ENCODE measurements at places on chromosomes 7 and 10.

DNA sequence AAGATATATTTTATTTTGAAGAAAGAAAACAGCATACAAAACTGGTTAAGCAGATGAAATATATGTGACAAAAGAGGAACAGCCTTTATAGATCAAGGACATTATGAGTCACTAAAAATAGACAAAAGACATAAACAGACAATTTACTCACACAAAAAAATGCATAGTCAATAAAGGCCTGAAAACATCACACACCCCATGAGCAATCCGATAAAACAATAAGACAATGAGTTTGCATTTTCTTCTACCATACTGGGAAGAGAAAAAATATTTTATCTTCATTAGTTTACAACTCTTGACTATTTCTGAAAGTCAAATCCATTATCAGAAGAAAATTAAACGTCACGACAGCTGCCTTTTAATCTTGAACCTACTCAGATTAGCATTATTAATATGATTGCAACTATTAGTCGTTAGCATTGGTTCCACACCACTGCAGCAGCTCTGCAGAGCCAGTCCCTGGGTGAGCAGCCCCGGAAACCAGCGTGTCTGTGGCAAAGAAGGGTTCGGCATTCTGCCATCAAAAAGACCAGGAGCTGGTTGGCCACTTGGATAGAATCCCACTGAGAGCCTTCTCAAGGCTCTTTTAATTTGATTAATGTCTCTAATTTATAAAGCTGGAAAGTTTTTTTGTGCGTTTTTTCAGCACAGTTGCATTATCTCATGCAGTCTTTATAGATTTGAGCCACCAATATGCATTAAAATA, 305.4 kb upstream of the SHH start:
- no peak for DNase-seq

DNA sequence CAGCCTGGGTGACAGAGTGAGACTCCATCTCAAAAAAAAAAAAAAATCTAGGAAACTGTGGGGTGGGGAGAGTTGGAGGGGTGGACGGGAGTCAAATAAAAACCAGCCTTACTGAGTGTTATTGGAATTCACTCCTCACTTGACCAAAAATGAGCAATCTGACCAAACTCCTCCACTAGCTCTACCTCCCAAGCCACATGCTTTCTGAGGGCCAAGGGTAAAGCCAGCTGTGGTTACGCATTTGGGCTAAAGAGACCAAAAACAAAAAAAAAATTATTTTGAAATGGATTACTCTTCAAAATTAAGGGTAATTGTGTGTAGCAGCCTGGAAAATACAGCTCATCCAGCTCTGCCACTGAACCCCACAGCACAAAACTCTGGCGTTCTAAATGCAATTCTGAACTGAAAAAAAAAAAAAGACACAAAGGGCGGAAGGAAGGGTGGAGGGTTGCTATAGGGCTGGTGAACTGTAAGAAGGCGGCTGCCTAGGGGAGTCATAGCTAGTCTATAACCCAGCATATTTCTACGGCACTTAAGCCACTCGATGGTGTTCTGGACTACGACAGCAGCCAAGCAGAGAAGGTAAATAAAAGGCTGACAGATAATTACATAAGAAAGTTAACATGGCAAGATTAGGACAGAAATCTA, 7.8 kb downstream of the ELMO1 start:
- DNase-seq = no peak

GRCh38 chr10:18582803-18583202, 68.6 kb downstream of the NSUN6 start:
- no peak for DNase-seq

DNA sequence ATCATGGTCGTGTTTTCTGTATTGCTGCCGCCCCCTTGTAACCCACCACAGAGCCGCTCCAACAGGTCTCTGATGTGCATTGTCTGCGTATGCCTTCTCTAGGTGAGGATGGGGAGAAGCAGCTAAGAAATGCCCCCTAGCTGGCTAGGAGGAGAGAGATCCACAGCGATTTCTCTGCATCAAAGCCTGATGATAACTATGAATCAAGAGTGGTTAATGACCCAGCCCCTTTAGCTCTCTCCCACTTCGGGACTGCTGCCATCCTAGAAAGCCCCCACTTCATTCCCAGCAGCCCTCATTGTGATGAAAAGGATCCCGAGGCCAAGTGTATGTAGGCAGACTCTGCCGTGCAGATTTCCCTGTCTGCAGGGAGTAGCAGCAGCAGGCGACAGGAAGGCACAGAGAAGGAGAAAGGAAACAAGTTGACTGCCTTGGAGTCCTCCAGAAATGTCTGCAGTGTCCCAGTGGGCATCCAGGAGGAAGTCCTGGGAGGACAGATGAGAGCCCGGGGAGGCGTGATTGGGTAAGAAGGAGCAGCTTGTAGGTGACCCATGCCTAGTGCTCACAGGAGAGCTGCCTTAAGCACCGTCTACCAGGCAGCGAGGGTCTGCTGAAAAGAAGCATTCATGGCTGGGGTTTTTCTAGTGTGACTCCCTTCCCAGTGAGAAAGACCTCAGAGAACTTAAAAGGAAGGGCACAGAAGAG, 2.9 kb downstream of the PLXNA4 start:
- no peak for DNase-seq

GRCh38 chr7:135771961-135772638, 23.5 kb upstream of the FAM180A start:
- no peak for DNase-seq

DNA sequence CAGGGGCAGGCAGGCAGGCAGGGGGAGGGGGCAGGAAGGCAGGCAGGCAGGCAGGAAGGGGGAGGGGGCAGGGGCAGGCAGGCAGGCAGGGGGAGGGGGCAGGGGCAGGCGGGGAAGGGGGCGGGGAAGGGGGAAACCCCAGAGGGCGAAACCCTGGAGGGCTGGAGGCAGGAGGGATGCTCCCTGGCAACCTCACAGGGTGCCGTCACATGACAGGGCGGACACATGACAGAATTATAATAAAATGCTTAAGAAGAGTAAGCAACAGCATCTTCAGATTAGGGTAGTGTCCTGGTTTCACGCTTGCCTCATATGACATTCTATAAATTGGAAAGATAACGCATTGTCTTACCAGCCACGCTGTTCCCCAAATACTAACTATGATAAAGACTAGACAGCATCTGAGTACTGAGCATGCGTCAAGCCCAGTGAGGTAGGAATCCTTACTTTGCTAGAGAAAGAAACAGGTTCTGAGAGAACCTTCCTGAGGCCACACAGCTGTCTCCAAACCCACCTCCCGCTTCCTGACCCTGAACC, 131.6 kb downstream of the DIP2C start:
- DNase-seq = no peak

DNA sequence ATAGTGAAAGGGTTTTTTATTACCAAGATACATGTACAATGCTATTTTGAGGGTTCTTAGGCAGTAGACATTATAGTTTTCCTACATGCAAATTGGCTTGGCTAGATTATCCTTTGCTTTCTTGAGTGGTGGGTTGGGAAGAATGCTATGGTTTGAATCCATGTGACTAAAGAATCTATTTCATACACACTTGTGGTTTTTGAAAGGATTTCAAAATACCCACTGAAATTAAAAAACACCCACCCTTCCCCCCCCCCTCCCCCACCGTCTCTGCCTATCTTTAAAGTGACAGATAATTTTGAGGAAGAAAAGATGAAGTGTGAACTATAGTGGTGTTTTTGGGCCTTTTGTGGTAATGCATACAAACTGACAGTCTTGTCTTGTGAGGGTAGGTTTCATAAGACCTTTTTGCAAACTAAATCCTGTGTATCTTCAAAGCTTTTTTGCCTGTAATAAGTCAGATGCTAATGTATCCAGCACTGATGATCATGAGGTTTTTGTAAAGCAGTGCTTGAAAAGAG, 90.9 kb downstream of the TPST1 start:
- no peak for DNase-seq

DNA sequence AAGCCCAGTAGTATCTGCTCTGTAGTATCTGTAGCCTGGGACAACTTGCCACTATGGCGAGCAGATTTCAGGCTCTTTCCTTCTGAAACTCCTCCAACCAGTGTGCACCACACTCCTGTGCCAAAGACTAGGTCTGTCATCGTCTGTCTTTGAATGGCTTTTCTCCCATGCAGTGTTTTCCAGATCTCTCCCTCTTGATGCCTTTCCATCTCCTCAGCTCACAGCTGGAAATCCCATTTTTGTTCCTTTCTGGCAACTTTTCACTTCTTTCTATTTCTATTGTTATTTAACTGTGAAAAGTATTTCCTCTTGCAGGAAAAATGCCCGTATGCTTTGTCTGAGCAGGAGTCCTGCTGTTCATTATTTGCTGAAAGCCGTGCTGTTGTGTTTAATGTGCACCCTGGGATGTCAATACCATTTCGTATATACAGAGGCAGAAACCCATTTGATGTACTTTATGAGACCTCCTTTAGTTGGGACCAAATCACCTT, 373.7 kb downstream of the PHTF2 start:
- DNase-seq = no peak

DNA sequence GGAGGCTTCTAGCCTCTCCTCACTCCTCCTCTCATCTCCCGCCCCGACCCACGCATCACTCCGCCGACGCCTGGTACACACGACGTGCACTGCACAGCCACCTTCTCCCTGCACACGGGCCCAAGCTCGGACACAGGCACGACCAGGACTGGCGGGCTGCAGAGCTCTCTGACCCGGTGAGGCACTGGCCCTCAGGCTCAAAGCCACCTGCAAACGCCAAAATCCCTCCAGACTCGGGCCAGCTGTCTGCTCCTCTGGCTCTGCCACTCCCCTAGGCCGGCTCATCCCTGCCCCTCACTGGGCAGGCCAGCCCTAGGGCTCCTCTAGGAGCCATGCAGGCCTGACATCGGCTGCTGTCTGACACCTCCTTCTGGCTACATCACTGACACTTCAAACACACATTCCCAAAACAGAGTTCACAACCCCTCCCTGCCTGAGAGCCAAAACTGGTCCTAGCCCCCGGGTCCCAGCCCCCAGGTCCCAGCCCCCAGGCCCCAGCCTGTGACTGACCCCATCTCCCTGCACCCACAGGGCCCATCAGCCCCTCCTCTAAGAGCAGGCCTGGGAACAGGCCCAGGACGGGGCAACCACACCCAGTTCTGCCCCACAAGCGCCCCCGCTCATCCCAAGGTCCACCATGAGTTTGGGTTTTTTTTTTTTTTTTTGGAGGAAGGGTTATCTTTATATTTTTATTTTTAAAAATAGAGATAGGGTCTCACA, 35.1 kb downstream of the MAD1L1 start:
- DNase-seq = no peak

GRCh38 chr10:65083222-65083621, 1562.0 kb downstream of the REEP3 start:
- no peak for DNase-seq

DNA sequence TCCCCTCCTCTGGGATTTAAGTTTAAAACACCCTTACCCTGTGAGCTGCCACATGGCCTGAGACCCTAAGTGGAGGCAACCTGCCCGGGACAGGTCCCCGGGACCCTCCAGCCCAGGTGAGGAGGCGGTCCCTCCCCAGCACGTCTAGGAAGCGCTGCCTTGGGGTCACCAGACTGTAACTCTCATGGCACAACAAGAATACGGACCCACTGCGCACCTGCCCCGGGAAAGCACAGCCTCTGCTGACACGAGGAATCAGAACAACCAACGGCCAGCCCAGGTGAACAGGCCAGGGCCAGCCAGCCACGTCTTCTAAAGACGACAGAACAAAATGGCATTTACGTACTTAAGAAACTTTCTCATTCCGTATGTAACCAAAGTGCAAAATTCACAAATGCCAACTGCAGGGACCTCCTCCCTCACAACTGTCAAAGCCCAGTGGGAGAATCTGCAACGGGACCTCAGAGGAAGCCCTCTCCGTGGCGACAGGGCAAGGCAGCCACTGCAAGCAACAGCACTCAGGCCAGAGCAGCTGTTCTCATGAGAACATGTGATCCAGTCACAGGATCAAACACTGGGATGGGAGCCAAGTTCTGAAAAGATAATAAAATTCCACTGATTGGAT, 208.4 kb downstream of the DIP2C start:
- no peak for DNase-seq

GRCh38 chr7:17948526-17949238, 8.4 kb upstream of the SNX13 start:
- no peak for DNase-seq

DNA sequence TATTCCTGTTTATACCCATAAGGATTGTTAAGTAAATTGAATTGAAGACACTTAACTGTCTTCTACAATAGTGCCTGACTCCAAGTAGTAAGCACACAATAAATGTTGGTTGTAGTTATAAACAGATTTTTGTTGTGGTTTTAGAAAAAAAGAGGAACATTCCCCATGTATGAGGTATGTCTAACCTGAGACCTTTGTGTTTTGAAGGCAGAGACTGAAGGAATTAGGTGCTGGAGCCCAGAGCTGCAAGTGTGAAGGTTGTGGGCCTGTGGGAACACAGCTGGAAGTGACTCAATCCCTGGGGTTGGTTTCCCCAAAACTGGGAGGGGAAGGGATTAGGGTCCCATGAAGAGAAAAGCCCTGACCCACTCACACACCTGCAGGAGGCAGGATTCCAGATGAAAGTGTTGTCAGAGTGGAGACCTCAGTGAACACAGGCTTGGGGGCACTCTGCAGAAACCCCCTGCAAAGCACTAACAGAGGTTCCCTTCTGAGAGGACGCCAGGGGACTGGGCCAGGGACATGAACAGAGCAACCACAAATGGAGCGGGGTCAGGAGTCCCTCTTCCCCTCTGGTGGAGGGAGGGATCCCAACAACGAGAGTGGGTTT, 265.1 kb upstream of the KLF14 start:
- DNase-seq = no peak

- no peak for DNase-seq
Measured at GRCh38 chr10:93876381-93876780, 17.4 kb upstream of the SLC35G1 start.

GRCh38 chr7:142925413-142925812, 8.1 kb downstream of the TRPV5 start:
- no peak for DNase-seq

DNA sequence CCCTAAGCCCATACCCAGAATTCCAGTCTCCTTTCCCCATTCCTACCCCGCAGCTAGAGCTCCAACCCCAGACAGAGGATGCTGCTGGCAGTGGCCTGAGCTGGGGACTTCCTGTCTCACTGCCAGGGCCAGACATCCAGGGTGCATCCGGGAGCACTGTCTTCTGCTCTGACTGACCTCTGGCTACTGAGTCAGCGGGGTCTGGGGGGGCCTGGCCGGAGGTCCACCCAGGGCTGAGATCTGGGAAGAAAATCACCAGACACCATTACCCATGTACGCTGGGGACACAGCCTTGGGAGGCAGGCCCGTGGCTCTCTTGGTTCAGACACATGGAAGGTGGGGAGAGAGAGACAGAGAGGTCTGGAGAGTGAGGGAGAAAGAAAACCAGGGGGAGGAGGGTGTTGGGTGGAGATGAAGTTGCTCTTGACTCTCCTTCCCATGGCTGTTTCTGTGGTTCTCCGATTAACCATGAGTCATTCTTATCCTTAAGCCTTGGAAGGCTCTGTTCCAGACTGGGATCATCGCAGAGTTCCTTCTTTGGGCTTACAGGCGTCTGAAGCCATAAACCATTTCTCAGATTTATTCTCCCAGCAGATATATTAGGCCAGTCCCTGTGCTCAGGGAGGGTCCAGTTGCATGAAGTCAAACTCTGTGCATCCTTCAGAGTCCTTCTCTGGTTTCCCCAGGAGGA, 23.6 kb downstream of the TSPAN15 start:
- DNase-seq = peak; percentile 85

- DNase-seq = peak; percentile 90
Measured at GRCh38 chr7:141014524-141015395, at the start of gene MRPS33. TSS of gene MRPS33 (minus strand) at chr7:141014952. CDS start at chr7:141010633, 4,319 bp downstream.

All from GM04504 (cell line).